ENCODE measurements at places on chromosomes 1 and 21. TPM values are rescaled to one million over a fixed set of nuclear protein-coding genes. Genes with fewer than 3 reads are reported as not detected.
A peak's percentile ranks its signal among the peaks of the same experiment; 100 is the strongest.

DNA sequence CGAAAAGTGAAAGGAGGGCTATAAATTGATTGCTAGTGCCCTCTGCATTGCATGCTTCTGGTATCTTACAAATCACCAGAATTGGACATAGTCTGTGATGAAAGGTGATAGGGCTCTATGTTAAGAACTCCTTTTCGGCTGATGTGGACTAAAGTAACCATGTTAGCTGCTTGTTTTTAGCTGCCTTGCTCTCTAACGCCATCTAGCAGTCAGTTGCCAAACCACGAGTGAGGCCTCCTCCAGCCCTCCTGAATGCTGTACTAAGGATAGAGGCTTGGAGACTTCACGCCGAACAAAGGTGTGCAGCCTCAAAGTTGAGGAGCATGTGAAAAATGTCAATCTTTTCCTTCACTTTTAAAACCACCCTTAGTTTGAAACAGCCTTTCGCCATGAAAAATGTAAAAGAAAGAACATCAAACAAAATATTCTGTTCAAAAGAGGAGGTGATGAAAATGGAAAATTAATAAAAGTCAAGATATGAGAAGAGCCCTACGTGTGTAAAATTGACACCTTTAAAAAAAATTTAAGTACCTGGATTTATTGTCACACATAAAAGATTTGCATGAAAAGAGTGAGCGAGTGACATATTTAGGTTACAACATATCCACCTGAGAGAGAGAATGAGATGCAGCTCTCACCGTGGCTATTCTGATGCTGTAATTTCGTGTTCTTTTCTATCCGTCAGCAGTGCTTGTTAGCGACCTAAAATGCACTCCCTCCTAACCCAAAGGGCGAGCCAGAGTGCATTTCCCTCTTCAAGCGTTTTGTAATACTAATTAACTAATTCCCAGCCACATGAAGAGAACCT, 8.1 kb downstream of the LRRC53 start:
- no peak for DNase-seq

DNA sequence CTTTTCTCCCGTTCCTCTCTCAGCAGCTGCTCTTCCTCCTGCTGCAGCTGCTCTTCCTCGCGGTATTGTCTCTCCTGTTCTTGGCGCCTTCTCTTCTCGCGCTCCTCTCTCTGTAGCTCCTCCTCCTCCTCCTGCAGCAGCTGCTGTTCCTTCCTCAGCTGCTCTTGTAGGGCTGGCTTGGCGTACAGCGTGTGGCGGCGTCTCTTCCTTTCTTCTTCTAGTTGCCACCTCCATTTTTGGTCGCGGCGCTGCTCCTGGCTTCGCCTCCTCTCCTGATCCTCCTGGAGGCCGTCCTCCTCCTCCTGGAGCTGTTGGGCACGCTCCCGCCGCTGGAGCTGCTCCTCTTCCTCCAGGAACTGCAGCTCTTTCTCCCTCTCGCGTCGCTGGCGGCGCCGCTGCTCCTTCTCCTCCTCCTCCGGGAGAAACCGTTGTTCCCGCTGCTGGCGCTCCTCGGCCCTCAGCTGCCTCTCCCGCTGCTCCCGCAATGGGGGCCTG, 4.8 kb downstream of the TCHH start:
- DNase-seq, result peak; percentile 57

DNA sequence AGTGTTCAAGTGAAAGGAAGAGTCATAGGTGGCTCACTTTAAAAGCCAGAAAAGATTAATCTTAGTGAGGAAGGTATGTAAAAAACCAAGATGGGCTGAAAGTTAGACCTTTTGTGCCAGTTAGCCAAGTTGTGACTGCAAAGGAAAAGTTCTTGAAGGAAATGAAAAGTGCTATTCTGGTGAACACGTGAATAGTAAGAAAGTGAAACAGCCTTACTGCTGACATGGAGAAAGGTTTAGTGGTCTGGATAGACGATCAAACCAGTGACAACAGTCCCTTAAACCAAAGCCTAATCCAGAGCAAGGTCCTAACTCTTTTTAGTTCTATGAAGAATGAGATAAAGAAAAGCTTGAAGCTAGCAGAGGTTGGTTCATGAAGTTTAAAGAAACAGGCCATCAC, 106.4 kb downstream of the CTH start:
- no peak for DNase-seq

The OLFML2B gene
- total RNA-seq, result 82.6 TPM

GRCh38 chr1:90074970-90075391, 80.1 kb downstream of the ZNF326 start:
- DNase-seq, result no peak

The SYT14 gene
- not detected for total RNA-seq

DNA sequence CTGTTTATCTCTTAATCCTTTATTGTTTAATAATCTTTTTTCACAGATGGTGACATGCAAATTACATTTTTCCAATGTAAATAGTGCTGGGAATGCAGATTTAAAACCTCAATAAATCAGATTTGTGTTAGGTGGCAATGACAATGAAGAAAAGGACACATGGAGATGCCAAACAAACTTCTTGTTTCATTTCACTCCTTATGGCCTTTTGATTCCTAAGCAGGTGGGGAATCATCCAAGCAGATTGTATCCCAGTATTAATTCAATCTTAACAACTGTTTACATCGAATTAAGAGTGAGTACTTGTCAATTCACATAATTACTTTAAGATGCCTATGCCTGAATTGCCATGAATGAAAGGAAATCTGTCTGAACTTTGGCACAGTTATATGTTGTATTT, 98.9 kb upstream of the RGS18 start:
- DNase-seq, result no peak

DNA sequence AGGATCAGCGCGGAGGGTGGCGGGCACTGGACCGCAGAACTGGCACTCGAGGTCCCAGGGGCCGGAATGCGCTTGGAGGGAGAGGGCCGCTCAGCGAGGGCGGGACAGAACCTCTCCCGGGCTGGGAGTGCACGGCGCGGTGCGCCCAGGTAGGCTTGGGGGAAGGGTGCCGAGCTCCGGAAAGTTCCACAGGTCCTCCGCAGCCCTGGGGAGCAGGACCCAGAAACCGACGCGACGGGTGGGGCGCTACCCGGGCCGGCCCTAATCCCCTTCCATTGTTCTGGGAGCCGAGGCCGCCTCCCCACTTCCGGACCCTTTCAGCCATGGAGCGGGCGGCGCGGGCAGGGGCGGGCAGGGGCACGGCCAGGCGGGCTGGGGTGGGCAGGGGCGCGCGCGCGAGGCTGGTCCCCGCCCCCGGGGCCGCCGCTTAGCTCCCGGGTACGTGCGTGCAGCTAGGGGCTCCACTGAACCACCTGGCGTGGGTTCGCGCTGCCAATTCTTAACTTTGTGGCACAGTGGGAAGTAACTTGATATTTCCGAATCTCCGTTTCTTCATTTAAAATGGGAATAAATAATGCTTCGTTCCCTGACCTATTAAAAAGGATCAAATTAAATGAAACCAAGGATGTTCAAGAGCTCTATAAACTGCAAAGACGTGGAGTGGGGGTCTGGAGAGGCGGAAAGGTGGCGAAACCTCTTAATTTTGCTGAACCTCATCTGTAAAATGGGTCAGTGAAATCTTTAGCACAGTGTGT, 20.7 kb downstream of the LGR6 start:
- no peak for DNase-seq

DNA sequence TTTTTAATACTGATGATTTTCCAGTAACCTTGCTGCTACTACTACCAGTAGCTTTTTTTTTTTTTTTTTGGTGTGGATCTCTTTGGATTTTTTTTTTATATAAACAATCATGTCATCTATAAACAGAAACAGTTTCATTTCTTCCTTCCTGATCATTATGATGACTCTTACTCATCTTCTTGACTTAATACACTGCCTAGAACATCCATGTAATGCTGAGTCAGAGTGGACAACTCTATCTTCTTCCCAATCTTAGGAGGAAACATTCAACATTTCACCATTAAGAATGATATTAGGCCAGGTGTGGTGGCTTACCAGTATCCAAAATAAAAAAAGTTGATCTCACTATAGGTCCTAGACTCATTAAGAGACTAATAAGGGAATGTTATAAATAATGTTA, 69.1 kb downstream of the RUSC1 start:
- DNase-seq, result no peak

The ZNF593OS gene
- not detected for total RNA-seq

DNA sequence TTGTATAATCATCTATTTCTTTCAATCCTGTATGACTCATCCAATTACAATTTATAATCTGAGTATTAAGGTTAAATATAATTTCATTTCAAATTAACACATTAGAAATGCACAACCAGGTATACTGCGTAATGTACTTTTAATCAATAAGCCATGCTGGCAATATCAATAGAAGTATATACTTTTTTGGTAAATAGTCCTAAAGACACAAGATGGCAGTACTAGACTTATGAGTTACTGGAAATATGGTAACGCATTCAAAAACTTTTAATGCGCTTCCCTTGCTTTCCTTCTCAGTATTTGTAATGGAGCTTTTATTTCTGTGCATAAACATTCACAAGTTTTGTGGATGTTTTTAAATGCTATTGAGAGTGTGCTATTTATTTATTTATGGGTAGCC, 1162.0 kb upstream of the TMPRSS15 start:
- no peak for DNase-seq

The NMNAT2 gene
- total RNA-seq, result 1.3 TPM

GRCh38 chr1:38712046-38712445, 147.5 kb downstream of the RRAGC start:
- DNase-seq, result no peak

DNA sequence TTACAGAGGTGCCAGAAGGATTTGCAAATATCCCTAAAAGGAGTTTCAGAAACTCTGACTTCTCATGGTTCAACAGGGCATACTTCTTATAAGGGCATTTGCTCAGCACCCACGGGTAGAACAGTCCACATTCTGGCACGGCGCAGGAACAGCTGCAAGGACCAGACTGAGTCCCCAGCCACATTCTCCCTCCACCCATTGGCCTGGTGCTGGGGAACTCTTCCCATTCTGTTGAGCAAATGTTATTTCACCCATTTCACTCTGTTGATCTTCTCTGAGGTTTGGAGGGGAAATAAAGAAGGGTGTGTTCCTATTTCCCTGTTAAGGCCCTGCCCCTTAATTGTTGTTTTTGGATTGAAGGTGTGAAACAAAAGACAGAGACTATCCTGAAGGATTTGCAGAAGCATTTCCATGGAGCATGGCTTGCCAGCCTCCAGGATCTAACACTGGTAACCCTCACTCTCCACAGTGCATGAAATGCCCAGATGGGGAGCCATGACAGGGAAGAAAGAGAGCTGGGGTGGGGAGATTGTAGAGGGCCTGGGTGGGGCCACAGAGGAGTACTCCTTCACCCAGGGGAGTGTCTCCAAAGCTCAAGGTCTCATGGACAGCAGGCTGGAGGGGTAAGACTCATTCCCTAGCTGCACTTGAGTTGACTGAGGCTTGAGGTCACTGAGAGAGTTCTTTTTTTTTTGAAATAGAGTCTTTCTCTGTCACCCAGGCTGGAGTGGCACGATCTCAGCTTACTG, 35.0 kb downstream of the INAVA start:
- no peak for DNase-seq

The FYB2 gene
- not detected for total RNA-seq

DNA sequence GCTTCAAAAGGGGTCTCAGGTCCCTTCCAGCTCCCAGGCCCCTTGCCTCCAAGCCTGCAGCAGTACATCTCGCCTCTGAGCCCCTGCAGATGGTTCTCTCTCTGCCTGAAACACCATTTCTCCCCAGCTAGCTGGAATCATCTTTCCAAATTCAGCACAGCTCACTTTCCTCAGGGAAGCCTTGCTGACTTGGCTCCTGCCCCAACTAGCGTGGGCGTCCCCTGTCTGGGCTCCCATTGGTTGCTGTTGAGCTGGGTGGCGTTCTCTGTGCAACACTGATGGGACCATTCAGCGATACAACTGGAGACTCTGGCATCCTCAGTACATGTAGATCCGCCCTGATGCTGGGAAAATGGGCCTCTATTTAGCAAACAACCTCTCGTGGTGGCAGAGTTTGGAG, 141.3 kb upstream of the IGSF21 start:
- no peak for DNase-seq

GRCh38 chr1:160500321-160500990, 22.6 kb downstream of the SLAMF6 start:
- DNase-seq, result no peak

- DNase-seq, result no peak
These were observed 195.7 kb upstream of the RAB4A start for GRCh38 chr1:229075217-229075616.

The NUP210L gene
- 0.12 TPM for total RNA-seq

DNA sequence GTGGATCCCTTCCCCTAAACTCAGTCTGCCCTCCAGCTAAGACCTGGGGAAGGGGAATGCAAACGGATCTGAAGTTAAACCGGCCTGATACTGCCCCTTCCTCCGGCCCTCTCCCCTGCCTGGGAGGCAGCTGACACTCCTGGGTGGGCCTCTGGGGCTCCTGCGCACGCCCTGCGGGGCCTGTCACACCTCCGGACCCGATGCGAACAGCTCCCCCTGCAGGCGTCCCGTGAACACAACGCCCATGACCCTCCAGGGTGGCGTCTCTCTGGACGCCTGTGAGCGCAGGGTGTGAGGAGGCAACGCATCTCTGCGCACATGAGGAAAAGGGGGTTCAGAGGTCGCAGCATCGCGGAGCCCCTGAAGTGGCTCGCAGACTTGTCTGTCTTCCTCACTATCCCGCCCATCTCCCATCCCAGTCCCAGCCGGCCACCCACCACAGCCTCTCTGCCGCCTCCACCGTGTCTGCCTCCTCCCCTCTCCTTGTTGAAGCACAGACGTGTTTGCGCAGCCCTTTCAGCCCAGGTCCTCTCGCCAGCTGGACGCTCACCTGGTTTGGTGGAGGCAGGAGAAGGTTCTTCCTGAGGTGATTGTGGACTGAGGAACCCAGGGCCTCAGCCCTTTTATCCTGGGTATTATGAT, 421 bp upstream of the LCE3A start:
- no peak for DNase-seq

DNA sequence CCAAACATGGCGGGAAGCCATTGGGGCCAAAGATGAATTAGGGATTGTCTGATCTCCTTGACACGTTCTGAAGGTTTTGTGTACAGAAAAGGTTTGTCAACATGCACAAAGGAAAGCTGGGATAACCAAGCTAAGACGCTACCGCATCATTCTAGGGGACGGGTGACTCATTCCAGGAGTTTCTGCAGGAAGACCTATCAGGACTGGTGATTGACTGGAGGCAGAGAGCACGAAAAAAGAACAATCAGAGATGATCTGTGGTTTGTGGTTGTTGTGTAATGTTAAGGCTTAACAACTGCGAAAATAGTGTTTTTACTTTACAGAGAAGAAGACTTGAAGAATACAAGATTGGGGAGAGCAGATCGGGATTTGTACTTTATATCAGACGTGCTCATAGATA, 22.2 kb upstream of the ERG start:
- DNase-seq, result no peak

The RGS8 gene
- not detected for total RNA-seq

The MPC2 gene
- total RNA-seq, result 48.2 TPM

The OR2L8 gene
- total RNA-seq, result not detected

DNA sequence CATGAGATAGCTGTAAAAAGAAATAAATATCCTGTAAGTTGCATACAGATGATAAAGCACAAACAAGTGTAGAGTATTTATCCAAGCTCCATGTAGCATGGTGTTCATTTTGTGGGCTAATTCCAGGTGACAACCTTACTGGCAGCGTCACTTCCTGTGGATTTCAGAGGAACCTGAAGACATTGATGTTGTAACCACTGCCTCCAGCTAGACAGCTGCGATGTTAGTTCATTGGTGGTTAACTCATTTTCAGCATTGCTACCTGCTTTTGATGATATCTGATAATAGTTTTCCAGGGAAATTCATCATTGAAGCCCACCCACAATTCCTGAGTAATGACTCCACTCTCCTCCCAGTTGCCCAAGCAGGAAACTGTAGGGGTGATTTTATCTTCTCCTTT, 3.0 kb downstream of the HSD3B1 start:
- DNase-seq, result no peak

The FLG2 gene
- total RNA-seq, result not detected

The ASPM gene
- total RNA-seq, result 1.6 TPM

The REN gene
- not detected for total RNA-seq
